ENCODE measurements at places on chromosomes 5 and 9. TPM values are rescaled to one million over a fixed set of nuclear protein-coding genes. Genes with fewer than 3 reads are reported as not detected.

Gene SHC3
- 0.40 TPM for total RNA-seq

Gene FAM163B
- total RNA-seq = not detected

Gene TXNDC8
- total RNA-seq = not detected

Gene CCL27
- 0.33 TPM for total RNA-seq

Gene TMC1
- 0.02 TPM for total RNA-seq

Gene PLPPR1
- not detected for total RNA-seq

Gene LAMC3
- 2.3 TPM for total RNA-seq

Gene ENHO
- 2.3 TPM for total RNA-seq

Gene SEC24A
- 14.4 TPM for total RNA-seq

Gene MOB3B
- 11.9 TPM for total RNA-seq

Gene PCDHB12
- total RNA-seq = not detected

Gene PALM2AKAP2
- 0.36 TPM for total RNA-seq

Gene LVRN
- total RNA-seq = 0.03 TPM

Gene CSF1R
- 0.31 TPM for total RNA-seq

Gene CCL19
- not detected for total RNA-seq

Gene ZNF483
- 0.48 TPM for total RNA-seq

Gene PCDHB16
- 0.09 TPM for total RNA-seq

Gene GRXCR2
- total RNA-seq = not detected

Gene PCDHGB7
- total RNA-seq = 0.03 TPM

Gene PTPRD
- 0.35 TPM for total RNA-seq

Gene FOXD1
- total RNA-seq = 19.4 TPM

Gene LCN10
- 0.14 TPM for total RNA-seq

Gene OGN
- not detected for total RNA-seq

Gene OR13D1
- total RNA-seq = not detected

Gene PCDHB2
- 3.3 TPM for total RNA-seq

Gene GABRP
- total RNA-seq = not detected

Gene BTNL3
- total RNA-seq = not detected

Gene AJM1
- 4.1 TPM for total RNA-seq

Gene SLC6A3
- total RNA-seq = 1.3 TPM

Gene PCAT7
- total RNA-seq = 0.62 TPM

Gene CCIN
- total RNA-seq = not detected

Gene CHSY3
- total RNA-seq = 0.07 TPM

Gene PCDHGA2
- total RNA-seq = 0.40 TPM

Gene SPATA31A3
- not detected for total RNA-seq

Gene PCDHA6
- total RNA-seq = 0.07 TPM

Gene NR5A1
- total RNA-seq = 0.17 TPM

Gene FAM153A
- total RNA-seq = not detected

Gene FREM1
- not detected for total RNA-seq

Gene TNFAIP8
- 12.0 TPM for total RNA-seq

Gene MAMDC2
- total RNA-seq = 0.27 TPM

Gene FAM221B
- not detected for total RNA-seq

Gene PCDHA2
- total RNA-seq = 0.09 TPM

Gene PHF24
- total RNA-seq = 0.09 TPM

Gene CNTNAP3
- 8.0 TPM for total RNA-seq

Gene SLC1A1
- 1.2 TPM for total RNA-seq

Gene CTNND2
- not detected for total RNA-seq

Gene SPATA24
- 4.9 TPM for total RNA-seq

Gene APBA1
- total RNA-seq = 0.28 TPM

Gene GLRA1
- not detected for total RNA-seq

Gene MZB1
- not detected for total RNA-seq

Gene SUB1
- total RNA-seq = 187 TPM

Gene ZNF189
- total RNA-seq = 8.2 TPM

Gene RCL1
- total RNA-seq = 53.4 TPM

Gene PROB1
- 0.19 TPM for total RNA-seq

Gene CYFIP2
- 19.2 TPM for total RNA-seq

Gene SCGB3A2
- not detected for total RNA-seq

Gene PCDHGA7
- total RNA-seq = 0.74 TPM

Data from A549 treated with AZD2906 at 1 μM for 4 hours (cell line).